Activated CD4-positive, alpha-beta T cell treated with anti-CD3 and anti-CD28 coated beads, Interleukin-2, Interleukin-4, amounts not matched to agents 100 ng/mL and 50 ng/mL, durations not matched to agents 16 hours and 8 hours (primary cell): ENCODE measurements at places on chromosomes 1 and 21.
A peak's percentile ranks its signal among the peaks of the same experiment; 100 is the strongest.

- DNase-seq, result no peak
These were observed 216.2 kb downstream of the SDCCAG8 start for GRCh38 chr1:243471754-243472745.

- no peak for DNase-seq
These were observed 132.7 kb upstream of the IPO9 start for GRCh38 chr1:201696217-201696761.

DNA sequence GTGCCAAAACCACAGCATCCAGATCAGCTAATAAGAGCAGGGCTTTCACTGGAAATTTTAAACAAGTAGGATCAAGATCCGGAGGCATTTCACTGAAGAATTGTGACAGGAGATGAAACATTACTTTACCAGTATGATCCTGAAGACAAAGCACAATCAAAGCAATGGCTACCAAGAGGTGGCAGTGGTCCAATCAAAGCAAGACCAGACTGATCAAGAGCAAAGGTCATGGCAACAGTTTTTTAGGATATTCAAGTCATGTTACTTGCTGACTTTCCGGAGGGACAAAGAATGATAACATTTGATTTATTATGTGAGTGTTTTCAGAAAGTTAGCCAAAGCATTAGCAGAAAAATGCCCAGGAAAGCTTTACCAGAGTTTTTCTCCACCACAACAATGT lies 8.2 kb downstream of the ZSWIM5 start:
- DNase-seq, result no peak

DNA sequence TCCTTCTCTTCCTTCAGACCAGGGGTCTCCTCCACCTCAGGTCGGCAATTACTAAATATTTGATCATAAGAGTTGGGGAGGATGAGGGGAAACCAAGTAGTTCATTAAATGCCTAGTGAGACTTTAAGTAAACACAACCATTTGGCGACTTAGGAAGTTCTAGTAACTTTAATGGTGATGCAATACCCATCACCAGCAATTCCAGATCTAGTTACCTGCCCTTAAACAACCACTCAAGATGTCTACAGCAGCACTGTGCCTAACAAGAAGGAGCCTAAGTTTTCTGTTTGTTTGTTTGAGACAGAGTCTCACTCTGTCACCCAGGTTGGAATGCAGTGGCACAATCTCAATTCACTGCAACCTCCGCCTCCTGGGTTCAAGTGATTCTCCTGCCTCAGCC lies 56.6 kb upstream of the L1TD1 start:
- DNase-seq, result no peak

DNA sequence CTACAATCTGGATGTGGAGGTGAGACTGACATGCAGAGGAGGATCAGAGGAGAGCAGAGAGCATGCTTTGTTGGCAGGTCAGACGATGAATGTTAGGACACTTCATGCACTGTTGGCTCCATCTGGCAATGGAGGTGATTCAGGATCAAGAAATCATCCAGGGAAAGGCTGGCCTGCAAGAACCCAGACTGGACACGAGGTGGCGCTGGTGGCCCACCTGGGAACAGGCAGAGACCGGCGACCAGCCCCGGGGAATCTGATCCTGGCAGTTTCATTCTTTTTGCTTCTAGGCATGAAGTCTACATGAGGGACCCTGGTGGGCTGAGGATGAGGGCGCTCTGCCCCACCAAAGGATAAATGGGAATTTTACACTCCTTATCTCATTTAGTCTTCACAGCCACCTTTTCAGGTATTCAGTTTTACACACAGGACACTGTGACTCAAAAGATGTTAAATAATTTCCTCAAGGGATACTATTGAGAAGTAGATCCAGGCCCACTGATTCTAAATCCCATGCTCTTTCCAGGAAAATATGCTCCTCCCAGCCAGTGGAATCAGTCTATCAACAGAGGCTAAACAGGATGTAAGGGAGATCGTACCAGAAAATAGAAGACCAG lies 26.2 kb upstream of the SCMH1 start:
- DNase-seq, result peak; percentile 61
